ENCODE measurements at places on chromosomes 3 and 15.
A peak's percentile ranks its signal among the peaks of the same experiment; 100 is the strongest.

DNA sequence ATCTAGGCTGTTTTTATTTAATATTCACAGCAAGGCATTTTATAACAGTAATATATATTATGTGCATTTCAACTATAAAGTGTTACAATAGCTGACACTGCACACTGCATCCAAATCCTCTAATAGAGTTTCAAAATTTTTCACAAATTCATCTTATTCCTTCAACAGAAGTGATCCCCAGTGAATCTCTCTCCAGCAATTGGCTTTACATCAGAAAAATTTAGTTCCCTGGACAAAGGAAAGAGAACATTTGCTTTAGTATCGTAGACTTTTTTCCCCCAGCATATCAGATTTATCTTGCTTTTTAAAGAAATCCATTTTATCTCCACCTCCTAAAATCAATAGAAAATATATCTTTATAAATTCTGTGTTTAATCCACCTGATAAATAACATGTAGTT is 868.6 kb downstream of the TBL1XR1 start:
- DNase-seq = peak; percentile 11

GRCh38 chr3:167684388-167684993 is 30.7 kb upstream of the WDR49 start:
- DNase-seq = peak; percentile 89

DNA sequence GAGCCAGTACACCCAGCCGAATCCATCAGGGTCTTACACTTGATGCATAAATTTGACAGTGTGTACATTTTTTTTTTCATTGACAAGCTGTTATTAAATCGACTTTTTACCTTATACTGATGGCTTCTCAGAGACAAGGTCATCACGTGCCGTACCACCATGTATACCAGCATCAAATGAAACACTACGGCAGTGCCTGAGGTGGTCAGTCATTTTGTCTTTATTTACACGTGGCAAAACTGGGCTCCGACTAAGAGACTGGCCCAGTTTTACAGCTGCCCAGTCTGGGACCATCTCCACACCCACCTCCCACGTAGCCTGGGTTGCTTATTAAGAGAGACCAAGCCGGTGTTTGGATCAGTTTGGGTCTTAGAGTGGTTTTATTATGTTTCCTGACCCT is 57.4 kb downstream of the TMEM266 start:
- DNase-seq = no peak

DNA sequence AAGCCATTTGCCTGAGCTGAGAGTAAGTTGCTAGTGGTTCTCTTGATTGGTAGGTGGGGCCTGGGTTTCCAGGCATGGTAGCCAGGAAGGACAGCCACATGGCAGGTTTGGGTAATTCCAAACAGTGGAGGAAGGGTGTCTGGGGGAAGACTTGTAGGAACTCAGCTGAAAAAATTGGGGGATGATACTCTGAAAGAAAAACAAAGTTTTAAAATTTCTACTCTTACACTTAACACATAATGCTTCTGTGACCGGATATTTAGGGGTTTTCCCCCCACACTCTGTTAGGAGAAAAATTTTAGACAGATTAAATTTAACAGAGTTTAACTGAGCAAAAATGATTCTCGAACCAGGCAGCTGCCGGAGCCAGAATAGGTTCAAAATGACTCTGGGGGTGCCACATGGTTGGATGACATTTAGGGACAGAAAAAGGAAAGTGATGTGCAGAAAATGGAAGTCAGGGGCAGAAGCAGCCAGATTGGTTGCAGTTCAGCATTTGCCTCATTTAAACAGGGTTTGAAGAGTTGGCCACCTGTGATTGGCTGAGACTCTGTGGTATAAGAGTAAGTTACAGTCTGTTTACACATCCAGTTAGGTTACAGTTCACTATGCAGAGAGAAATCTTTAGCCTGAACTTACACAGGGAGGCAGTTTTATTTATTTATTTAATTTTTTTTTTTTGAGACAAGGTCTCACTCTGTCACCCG is 8.1 kb downstream of the B2M start:
- DNase-seq = no peak

GRCh38 chr3:13004376-13004775 is 68.9 kb downstream of the IQSEC1 start:
- DNase-seq = no peak

- DNase-seq = no peak
These were observed 114.6 kb downstream of the LRIG1 start for GRCh38 chr3:66386011-66386924.

DNA sequence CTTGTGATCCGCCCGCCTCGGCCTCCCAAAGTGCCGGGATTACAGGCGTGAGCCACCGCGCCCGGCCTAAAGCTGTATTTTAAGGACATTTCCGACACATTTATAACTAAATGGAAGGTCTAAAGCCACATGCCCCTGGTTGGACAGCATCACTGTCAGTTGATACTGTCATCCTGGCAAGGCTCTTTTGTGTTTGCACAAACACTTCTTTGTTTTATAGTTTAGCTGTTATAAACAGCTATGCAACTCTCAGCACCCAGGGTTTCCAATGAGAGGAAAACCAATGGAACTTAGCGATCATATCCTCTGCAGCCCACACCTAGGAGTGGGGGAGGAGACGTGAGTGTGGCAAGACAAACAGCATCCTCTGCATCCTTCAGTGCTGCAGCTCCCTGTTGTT is 19.7 kb downstream of the NIPA1 start:
- no peak for DNase-seq

DNA sequence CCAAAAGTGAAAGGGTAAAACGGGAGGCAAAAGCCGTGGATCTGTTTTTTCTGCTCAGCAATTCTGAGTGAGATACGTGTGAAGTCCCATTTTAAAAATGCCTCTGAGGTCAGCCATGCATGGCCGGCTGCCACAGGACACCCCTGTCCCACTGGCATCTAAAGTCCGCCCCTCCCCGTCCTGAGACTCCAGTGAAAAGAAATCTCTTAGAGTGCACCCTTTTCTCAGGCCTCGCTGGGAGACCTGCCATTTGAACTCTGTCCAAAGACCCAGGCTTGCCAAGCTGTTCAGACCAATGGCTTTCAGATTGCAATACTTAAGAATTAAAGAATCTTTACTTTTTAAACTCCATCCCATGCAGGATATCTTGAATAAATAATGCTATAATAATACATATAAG is 61.0 kb upstream of the SLC24A5 start:
- DNase-seq = peak; percentile 81

DNA sequence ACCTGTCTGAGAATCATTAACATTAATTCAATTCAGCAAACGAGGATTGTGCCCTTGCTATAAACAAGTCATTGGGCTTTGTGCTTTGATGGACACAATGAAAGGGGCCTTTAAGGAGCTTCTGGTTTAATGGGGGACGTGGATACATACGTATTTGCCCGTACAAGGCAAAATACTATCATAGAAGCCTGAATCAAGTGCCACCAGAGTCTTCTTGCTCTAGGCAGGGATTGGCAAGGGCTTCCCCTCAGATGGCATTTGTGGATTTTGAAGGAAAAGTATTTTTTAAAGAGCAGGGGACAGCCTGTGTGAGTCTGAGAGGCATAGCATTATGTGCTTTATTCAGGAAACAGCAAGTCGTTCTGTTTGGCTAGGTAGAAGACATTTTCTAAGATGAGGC is 83.7 kb upstream of the NEDD4 start:
- DNase-seq = peak; percentile 16

GRCh38 chr3:62361261-62361660 is 12.1 kb downstream of the FEZF2 start:
- DNase-seq = no peak

DNA sequence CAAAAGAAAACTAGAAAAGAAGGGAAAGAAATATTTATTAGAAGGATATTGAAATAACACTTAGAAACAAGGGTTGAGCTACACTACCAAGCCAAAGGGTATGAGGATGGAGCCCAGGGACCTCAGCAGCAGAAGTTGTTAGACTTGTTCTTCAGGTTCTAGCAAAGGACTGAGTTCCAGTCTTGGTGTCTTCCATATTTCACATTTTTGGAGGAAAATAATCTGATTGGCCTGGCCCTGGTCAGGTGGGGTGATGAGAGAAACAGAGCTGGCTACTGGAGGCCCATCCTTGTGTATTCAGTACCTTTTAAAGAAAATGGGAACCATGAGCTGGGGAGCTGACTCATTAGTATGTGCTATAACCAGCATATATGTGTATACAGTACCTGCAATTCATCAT is 28.2 kb downstream of the PPP4R2 start:
- DNase-seq = no peak

DNA sequence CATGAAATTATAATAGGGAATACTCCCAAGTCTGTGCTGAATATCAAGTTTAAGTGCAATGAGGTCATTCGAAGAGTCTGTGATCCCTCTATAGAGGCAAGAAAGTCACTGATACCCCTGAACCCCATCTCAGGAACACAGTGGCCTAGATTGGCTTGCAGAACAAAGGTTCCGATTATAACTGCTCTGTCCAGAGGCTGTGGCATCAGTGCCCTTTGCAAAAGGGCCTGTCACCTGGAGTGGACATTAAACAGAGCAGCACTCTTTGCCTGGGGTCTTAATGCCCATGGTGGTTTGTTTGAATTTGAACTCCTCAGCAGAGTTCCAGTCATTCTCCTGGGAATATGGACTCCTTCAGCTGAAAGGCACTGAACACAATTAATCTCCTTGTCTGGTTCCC is 93.9 kb upstream of the SLCO3A1 start:
- no peak for DNase-seq

DNA sequence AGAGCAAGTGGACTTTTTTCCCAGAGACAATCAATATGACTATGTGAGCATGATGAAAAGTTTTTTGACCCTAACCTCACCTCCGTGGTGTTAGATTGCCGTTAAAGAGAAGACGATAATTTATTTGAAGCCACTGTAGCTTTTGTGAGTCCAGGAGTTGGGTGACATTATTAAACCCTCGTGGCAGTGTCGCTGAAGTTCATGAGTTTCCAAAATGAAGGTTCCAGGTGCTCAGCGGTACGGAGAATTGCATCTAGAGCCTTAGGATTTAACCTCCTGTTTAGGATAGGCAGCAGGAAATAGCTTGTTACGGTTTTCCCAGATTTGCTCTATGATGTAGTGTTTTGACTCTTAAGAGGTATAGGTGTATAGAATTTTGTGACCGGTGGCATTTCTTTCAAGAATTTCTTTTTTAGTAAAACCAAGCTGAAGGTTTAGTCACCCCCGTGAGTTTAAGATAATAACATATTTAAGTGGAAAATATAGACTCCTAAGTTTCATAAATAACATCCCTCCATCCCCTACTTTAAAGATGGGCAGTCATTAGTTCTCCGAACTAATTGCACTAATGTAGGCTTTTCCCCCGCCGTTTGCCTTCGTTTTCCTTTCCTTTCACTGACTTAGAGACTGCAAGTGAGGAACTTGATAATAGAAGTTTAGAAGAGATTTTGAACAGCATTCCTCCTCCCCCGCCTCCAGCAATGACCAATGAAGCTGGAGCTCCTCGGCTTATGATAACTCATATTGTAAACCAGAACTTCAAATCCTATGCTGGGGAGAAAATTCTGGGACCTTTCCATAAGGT is 2.0 kb downstream of the SMC4 start:
- peak; percentile 22 for DNase-seq

DNA sequence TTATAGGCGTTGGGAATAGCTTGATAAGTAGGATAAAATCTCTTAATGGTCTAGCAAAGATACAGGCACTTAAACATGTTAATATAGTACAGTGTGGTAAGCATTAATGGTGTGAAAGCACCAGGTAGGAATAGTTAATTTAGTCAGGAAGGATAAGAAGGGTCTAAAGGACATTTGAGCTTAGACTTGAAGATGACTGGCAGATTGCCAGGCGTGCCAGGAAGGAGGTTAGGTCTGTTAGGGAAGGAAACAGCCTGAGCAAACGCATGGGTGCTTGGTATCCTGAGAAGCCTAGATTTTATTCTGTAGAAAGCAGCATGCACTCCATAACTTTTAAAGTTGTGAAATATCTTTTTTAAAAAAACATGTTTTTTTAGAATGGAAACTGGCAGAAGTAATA is 17.7 kb downstream of the SEC62 start:
- DNase-seq = no peak

DNA sequence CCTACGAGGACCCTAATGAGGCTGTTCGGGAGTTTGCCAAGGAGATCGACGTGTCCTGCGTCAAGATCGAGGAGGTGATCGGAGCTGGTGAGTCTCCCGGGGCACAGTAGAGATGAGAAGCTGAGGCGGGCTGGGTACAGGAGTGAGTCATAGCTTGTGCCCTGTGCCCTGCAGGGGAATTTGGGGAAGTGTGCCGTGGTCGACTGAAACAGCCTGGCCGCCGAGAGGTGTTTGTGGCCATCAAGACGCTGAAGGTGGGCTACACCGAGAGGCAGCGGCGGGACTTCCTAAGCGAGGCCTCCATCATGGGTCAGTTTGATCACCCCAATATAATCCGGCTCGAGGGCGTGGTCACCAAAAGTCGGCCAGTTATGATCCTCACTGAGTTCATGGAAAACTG is 17.9 kb downstream of the EPHB3 start:
- no peak for DNase-seq

GRCh38 chr3:156253150-156253549 is 132.8 kb downstream of the KCNAB1 start:
- no peak for DNase-seq

DNA sequence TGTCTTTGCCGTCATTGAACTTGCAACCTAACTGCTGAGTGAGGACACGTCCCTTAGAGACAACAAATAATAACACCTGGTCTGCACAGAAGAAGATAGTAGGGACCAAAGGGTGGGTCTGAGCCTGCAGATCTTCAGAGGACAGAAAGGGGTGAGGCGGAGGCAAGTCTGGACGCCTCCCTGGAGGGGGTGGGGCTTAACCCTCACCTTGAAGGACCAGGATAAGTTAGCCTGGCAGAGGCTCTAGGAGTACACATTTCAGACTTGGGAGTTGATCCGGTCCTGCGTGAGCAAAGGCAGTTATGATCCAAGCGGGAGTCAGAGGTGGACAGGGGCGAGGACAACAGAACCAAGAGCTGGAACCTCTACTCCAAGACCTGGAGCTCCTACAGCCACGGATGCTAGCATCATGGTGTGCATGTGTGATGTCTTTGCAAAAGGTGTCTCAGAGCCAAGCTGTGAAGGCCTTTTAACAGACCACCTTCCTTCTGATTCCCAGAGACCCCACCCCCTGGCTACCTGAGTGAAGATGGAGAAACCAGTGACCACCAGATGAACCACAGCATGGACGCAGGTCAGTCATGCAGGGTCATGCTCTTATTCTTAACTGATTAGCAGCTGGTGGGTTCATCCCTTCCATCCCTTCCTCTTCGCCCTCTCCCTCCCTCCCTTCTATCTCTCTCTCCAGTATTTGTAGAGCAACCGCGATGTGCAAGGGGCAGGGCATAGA is 88.0 kb downstream of the AAGAB start:
- no peak for DNase-seq

DNA sequence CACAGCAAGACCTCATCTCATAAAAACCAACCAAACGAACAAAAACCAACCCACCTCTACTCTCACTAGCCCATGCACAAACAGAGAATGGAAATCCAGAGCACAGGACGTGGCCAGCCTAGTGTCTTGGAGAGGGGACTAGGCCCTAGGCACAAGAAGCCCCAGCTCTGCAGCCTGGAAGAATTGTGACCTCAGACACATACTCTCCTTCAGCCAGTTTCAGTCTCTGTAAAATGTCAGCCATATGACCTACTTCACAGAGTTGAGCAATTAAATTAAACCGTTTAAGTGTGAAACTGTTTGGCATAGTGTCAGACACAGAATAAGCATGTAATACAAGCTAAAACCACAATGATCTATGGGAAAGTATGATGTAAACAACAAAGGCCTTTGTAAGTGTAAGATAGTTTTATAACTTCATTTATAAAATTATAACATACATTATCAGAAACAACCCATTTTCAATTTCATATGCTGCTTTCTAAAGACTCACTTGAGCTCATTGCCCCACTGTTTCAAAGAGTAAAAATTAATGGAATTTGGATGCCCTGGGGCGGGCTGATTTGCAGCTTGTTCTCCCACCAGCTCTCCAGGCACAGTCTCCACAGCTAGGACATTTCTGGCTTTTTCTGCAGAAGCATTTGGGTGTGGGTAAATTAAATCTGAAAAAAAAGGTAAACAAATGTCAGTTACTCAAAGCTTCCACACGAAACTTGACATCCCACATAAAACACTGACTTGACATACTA is 32.9 kb downstream of the TBC1D2B start:
- peak; percentile 43 for DNase-seq

Data from brain (organoid and tissue), 16 donors.